Prostate gland (tissue), 2 donors: ENCODE measurements at places on chromosomes 7 and 10. TPM values are rescaled to one million over a fixed set of nuclear protein-coding genes. Genes with fewer than 3 reads are reported as not detected.

LBX1 gene
- total RNA-seq, result not detected

BLOC1S2 gene
- 33.8 TPM for total RNA-seq

SVIL gene
- total RNA-seq, result 524 TPM

GRCh38 chr10:4431114-4431863 lies 394.7 kb upstream of the AKR1E2 start:
- no peak for DNase-seq

GRCh38 chr10:1361411-1362105 lies 305.4 kb downstream of the WDR37 start:
- no peak for DNase-seq

GRCh38 chr10:4677296-4678021 lies 148.5 kb upstream of the AKR1E2 start:
- DNase-seq, result no peak

DNA sequence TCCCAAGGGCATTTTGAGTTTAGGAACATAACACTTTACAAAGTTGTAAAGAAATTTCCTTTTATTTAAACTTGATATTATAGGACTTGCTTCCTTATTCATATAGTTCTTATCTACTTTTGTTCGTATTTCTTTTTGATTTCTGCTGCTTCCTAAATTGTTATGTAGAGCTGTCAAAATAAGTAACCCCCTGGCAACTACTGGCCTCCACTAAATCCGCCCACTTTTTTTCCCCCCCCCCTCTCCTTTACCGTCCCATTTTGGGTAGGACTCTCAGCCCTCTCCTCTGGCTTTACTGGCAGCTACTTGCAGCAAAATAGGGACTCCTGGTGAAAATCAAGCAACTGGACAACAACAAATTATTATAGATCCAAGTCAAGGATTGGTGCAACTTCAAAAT lies 1.1 kb downstream of the SP4 start:
- DNase-seq, result no peak

KIFBP gene
- total RNA-seq, result 46.7 TPM

UNCX gene
- not detected for total RNA-seq

TRIM73 gene
- total RNA-seq, result 4.1 TPM

KCNH2 gene
- total RNA-seq, result 184 TPM

DNA sequence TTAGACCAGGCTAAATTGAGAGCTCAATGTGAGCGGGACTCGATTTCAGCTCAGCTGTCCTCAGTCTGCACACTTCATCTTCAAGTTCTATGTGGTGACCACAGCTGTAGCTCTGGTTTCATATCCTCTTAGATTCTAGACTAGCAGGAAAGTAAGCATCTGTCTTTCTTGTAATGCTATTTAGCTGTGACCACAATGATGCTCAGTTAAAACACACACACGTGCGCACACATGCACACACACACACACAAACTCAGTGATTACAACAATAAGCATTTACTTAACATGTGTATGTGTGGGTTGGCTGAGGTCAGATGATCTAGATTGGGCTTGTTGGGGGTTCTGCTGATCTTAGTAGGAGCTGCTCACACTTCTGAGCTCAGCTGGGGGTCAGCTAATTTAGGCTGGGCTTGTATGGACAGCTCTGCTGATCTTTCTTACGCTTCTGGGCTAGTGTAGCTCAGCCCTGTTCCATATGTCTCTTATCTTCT lies 82.5 kb downstream of the ZNF365 start:
- no peak for DNase-seq

DNA sequence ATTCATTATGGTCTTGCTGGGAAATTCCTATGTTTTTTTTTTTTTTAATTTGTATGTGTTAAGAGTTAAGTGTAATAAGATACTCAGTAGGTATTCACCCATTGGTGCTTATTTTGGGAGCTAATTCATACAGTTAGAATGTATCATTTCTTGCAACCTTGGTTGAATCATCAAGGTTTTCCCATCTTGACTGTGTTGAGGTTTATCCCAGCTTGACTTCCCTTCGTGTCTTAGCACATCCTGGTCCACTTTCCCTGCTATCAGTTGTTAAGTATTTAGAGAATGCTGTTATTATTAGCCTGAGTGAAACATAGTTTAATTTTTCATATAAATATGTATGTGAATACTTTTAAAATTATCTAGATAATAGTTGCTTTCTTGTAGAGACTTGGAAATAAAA lies 20.8 kb downstream of the RALA start:
- DNase-seq, result no peak
